Stimulated activated CD4-positive, alpha-beta T cell treated with anti-CD3 and anti-CD28 coated beads, Interleukin-15, amount 100 ng/mL, for 1 hour (primary cell): ENCODE measurements at places on chromosomes 2 and 18.

GRCh38 chr18:65753520-65753919 lies 2.7 kb downstream of the CDH7 start:
- DNase-seq, result no peak

DNA sequence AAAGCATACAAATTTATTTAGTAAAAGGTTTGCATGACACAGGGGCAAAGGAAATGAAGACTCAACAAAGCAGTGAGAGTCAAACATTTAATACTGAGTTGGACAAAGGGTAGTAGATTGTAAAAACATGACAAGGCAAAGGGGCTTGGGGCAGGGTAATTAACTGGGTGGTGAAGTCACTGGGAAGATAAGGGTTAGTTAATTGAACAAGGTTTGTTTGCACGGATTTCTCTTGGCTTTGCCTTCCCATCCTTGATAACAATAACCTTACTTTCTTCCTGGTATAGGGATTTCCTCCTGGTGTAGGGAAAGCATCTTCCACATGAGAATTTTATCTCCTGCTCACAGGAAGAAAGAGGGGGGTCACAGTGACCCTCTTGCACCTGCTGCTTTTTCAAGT lies 26.8 kb upstream of the RTTN start:
- no peak for DNase-seq

DNA sequence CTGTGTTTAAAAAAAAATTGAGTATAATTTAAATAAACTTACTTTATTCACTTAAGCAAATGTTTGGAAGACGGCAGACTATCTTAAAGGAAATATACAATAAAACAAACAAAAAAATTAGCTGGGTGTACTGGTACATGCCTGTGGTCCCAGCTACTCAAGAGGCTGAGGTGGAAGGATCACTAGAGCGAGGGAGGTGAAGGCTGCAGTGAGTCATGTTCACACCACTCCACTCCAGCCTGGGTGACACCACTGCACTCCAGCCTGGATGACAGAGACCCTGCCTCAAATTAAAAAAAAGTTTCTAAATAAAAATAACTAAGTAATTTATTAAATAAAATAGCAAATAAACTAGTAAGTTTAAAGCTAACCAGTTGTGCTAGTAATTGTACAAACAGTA lies 7.5 kb downstream of the PUM2 start:
- DNase-seq, result no peak

GRCh38 chr2:190267302-190267701 lies 52.3 kb downstream of the HIBCH start:
- DNase-seq, result no peak

GRCh38 chr2:188399159-188399558 lies 107.5 kb downstream of the GULP1 start:
- no peak for DNase-seq

DNA sequence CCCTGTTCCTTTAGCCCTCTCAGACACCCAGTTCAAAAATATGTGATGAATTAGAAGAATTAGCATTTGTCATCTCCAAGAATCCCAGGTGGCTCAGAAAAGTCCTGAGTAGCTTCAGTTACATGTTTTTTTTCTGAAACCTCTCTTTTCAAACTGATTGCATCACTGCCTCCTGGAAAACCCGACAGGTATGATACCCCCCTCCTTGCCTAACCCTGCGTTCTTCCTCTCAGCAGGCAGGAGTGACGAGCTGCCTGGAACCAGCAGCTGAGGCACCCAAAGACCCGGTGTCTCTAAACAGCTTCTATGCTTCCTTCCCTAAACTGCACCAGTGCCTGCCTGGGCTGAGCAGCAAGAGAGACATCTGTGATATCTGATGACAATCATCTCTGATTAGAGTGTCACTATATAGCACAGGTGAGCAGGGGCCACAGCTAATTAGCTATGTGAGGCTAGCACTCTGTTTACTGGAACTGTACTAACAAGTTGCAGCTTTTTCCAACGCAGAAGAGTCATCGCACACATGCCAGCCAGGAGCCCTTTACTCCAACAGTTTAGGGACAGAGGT lies 376.4 kb upstream of the ATP5MC3 start:
- no peak for DNase-seq

- no peak for DNase-seq
Measured at GRCh38 chr2:23321751-23322150, 63.2 kb upstream of the KLHL29 start.

- no peak for DNase-seq
Measured at GRCh38 chr2:37377187-37377532, 32.7 kb downstream of the QPCT start.

DNA sequence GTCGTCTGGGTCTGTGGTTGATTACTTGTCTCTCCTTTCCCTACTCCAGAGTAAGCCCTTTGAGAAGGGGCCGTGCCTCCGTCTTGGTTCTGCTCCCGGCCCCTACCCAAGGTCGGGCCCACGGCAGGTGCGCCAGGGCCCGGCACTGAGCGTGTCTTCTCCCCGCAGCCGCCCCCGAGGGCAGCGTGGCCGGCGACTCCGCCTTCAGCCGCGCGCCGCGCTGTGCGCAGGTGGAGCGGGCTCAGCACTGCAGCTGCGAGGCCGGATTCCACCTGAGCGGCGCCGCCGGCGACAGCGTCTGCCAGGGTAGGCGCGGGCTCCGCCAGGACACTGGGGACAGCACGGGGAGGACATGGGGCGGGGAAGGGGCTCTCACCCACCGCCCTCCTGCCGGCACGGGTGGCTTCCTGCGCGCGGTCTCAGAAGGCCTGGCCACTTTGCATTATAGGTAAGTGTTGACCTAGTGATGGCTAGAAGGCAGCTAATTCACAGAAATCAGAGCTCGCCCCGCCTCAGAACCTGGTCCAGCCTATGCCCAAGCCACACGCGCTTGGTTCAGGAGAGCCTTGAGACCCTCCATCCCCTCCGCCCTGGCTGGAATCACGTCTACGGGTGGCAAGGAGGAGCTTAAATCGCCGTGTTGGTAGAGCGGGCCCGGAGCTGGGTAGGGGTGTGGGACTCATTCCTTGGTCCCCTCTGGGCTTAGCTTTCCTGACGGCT lies 43.5 kb downstream of the FBLN7 start:
- peak; percentile 65 for DNase-seq

DNA sequence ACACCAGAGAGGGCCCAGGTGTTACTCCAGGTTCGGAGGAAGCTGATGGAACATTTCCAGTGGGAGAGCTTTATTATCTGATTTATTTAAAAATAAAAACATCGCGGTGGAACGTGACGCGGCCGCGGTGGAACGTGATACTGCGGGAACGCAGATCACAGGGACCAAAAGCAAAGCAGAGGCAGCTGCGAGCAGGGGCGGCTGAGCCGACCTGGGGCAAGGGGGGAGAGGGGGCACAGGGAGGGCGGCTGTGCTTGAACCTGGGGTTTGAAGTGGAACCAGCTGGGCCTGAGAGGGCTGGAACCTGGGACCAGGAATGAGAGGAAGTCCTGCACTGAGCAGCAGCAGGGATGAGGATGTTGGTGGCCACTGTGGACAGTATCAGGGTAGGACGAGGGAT lies 583.5 kb upstream of the SALL3 start:
- DNase-seq, result no peak

DNA sequence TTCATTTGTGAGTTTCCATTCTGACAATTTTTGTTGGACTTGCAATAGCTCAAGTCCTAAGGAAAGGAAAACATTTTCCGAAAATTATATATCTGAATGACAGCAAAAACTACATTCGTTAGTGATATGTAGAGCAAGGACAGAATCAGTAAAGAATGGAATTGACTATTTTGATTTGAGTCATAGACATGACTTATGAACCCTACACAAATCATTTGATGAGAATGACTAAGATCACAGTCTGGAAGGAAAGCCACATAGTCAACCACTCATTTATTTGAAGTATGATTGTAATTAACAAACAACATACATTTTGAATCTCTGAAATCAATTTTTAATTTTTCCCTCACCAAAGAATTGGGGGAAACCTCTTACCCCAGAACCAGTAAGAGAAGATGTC lies 231.6 kb upstream of the CRIM1 start:
- no peak for DNase-seq

- DNase-seq, result no peak
Measured at GRCh38 chr2:143604566-143604959, 475.3 kb downstream of the ARHGAP15 start.

DNA sequence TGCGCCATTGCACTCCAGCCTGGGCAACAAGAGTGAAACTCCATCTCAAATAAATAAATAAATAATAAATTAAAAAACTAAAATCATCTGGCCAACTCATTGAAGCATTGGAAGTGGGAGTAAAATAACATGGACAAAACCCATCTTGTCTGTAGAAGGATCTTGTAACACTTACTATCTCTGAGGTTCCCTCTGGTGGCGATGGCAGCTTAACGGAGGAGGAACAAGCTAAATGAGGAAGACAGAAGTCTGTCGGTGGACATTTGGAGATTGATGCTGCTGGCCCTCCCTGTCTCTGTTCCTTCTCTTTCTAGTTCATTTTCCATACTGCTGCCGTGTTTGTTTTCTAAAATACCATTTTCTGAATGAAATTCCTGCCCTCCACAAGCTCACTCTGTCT lies 43.4 kb downstream of the ZCCHC2 start:
- DNase-seq, result no peak

GRCh38 chr2:11920993-11921583 lies 174.7 kb downstream of the LPIN1 start:
- no peak for DNase-seq

DNA sequence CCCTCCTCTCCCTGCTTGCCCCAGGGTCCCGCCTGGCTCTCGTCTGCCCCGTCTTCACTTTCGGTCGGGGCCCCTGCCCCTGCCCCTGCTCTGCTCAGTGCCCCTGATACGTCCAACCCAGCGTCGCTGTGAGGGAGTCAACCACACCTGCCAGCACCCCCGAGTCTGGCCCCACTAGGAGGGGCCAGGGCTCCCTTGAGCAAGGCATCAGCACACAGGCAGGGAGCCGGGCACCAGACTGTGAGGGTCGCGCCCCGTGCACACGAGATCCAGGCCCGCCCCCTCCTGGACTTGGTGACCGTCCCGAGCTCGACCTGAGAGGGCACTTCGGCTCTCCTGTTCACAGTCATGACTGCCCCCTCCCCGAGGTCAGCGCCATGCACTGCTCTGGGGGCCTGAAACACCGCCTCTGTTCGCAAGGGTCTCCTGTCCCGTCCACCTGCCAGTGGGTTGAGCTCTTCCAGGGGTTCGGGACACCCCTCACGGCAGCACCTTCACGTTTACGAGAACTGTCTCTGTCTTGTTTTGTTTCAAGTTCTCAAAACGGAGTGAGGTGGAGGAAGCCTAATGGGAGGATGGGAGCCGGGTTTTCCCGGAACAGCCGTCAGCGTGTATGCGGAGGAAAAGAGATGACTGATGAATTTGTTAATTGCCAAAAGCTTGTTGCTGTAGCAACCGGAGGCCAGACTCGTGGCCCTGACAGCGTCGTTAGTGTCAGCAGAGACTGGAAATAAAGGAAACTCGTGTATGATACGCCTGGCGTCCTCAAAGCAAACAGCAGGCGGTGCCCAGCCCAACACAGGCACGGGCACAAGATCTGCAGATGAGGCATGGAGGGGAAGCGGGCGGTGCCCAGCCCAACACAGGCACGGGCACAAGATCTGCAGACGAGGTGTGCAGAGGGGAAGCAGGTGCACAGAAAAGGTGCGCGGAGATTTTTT lies 48.2 kb upstream of the KCNG2 start:
- DNase-seq, result no peak
